ENCODE measurements at places on chromosomes 6 and 20.

DNA sequence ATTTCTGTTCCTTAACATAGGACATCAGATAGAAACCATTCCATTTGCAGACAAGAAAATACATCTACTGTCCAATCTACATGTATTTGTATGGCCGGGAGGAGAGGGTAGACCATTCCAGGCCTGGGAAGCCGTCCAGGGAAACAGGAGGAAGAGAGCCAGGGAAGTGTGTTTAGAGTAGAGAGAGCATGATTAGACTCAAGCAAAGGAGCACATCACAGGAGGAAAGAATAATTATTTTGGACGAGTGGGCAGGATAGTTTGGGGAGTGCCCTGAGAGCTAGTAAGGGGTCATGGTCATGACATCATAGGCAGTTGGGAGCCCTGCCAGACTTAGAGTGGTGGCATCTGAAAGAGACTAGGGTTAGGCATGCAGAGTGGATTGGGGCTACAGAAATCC, 250.0 kb downstream of the HIVEP2 start:
- no peak for DNase-seq

DNA sequence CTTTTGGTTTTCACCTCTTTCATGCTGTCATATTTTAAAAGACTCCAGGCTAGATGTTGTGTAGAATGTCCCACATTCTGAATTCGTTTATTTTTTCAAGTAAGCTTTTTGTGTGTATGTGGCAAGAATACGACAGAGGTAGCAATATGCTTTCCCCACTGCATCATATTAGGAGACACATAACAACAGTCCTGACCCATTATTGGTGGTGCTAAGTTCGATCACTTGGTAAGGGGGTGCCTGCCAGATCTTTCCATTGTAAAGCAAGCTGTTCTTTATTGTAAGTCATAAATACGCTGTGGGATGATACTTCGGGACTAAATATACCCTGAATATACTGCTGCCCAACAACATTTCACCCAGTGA, 588 bp upstream of the NCOA3 start:
- no peak for DNase-seq

GRCh38 chr20:35491823-35492222, 36.4 kb downstream of the CEP250 start:
- no peak for DNase-seq

DNA sequence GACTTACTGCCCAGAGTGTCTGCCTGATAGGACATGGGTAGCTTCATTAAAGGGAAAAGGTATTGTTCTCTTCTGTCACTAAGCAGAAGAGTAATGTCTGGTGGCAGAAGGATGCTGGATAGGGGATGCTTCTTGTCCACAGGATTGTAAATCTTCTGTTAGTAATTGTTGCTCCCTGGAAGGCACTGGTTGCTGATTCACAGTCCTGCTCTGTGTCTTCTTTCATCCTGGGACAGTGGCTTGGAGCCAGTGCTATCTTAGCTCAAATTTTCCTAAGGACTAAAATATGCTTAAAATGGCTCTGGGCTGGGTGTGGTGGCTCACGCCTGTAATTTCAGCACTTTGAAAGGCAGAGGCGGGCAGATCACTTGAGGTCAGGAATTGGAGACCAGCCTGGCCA, 48.0 kb downstream of the SYTL3 start:
- no peak for DNase-seq

- no peak for DNase-seq
Measured at GRCh38 chr6:42694586-42694985, 27.8 kb downstream of the PRPH2 start.

DNA sequence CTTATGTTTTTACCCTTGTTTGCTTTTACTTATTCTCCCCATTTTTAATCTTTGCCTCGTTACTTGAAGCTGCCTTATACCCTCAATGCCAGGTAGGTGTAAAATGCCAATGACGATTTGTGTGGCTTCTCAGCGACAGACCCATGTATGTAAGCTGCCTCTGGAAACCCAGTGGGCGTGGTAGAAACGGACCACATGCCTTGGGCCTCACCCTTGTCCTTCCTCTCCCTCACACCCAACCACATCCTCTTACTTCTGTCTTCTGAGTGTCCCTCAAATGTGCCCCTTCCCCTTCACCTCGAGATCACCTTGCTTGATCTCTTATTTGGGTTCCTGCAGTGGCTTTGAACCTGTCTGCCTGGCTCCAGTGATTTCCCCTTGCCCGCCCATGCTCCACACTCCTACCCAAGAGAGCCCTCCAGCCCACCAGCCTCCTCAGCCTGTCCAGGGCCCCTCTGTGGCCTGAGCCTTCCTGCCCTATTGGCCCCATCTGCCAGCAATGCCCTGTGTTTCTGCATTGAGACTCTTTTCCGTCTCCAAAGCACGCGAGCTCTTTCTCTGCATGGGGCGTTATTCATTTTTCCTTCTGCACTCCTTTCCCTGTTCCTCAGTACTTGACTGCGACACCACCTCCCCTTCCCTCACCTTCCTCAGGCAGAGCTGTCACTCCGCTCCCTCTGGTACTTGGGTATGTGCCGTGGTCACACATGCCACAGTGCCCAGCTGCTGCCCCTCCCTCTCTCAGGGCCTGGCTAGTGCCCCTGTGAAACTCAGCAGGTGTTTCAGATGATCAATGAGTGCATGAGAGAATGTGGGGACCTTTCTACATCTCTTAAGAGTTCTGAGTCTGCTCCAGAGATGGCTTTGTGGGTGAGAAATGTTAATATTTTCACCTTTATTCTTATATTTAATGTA, 115.4 kb downstream of the SLX4IP start:
- no peak for DNase-seq

DNA sequence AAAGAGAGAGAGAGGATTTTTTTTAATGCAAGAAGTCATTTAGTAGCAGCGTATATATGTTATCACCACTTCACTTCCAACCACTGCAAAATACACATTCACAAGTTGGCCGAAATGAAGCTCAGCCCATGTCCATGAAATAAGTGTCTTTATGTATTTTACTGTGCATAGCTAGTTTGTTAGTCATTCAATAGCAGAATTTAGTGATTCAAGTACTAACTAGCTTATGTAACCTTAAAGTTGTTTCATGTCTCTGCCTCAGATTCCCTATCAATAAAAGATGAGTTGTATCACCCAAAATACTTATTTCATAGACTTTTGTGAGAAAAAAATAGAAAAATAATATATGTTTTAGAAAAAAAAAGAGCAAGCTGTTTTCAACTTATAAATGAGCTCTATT, 153.7 kb upstream of the PRDM1 start:
- no peak for DNase-seq

GRCh38 chr6:170097505-170098427, 193.1 kb downstream of the DLL1 start:
- DNase-seq = no peak

DNA sequence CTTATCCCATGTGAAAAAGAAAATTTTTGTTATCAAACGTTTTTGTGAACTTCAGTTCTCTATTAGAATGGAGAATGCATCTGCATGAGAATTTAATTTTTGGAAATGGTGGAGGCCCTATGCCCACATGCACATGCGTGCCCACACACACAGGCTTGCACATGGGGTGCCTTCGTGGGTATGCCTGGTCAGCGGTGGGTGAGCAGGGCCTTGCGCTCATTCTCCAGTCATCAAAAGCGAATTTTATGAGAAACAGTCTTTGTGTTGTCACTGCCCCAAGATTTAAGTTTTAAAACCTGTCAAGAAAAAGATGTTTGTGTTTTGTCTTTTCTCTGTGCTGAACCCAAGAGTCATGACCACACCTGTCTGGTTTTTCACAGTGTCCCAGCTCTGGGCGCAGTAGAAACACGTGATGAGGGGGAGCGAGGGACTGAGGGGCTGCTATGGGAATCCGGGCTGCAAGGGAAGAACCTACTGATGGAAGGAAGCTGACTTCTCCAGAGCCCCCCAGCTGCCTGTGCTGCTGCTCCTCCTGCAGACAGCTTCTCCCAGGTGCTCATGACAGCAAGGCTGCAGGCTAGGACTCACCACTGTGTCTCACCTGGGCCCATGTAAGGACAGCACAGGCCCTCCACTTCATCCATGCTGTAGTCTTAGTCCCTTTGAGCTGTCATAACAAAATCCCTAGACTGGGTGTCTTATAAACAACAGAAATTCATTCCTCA, 153.6 kb downstream of the SYCP2 start:
- no peak for DNase-seq

GRCh38 chr6:73644941-73645591, 8.7 kb downstream of the SLC17A5 start:
- DNase-seq = no peak

DNA sequence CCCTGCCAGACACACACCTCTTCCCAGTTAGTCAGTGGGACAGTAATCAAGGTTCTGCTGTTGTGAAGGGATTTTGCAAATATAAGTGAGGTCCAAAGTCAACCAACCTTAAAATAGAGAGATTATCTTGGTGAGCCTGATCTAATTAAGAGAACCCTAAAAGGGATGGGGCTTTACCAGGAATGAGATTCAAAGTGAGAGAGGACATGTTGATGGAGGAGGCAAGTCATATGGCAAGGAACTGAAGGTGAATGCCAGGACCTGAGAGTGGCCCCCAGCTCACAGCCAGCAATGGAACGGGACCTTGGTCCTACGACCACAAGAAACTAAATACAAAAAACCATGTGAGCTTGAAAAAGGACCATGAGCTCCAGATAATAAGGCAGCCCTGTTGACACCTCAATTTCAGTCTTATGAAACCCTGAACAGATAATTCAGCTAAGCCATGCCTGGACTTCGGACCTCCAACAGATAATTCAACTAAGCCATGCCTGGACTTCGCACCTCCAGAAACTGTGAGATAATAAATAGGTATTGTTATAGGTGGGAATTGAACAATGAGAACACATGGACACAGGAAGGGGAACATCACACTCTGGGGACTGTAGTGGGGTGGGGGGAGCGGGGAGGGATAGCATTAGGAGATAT, 253.4 kb downstream of the GMPR start:
- no peak for DNase-seq

DNA sequence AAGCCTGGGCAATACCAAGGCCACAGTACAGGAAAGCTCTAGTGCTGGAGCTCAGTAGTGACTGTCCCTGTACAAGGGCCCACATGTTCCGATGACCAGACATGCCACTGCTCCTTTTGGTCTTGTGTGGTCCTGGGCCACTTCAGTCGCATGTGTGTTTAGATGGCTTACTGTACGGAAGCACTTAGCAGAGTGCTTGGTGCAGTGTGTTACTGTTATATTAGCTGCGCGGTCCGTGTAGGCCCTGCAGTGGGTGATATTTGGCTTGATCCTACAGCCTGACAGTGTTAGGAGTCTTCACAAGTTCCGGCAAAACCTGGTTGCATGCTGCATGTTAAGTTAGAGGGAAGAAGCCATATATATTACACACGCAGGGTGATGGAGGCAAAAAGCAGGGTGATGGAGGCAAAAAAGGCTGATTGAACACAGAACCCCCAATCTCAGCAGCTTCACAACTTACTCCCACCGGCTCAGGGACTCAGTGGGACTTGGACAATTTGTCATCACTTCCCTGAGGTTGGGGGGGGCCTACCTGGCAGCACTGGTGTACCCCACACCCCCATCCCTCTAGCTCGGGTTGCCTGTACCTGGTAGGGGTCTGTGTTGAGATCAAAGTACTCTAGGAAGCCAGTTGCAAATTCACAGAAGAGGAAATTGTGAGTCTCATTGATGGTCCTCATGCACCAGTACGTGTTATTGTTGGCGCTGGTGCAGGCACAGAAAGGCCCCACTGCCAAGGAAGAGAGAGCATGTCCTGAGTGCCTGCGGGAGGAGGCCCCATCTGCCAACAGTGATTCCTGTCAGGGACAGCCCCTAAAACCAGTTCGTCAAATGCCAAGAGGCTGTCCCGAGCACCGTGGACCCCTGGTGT, 122.6 kb downstream of the SULF2 start:
- no peak for DNase-seq

- no peak for DNase-seq
Measured at GRCh38 chr6:31498748-31499147, 803 bp downstream of the MICB start.

DNA sequence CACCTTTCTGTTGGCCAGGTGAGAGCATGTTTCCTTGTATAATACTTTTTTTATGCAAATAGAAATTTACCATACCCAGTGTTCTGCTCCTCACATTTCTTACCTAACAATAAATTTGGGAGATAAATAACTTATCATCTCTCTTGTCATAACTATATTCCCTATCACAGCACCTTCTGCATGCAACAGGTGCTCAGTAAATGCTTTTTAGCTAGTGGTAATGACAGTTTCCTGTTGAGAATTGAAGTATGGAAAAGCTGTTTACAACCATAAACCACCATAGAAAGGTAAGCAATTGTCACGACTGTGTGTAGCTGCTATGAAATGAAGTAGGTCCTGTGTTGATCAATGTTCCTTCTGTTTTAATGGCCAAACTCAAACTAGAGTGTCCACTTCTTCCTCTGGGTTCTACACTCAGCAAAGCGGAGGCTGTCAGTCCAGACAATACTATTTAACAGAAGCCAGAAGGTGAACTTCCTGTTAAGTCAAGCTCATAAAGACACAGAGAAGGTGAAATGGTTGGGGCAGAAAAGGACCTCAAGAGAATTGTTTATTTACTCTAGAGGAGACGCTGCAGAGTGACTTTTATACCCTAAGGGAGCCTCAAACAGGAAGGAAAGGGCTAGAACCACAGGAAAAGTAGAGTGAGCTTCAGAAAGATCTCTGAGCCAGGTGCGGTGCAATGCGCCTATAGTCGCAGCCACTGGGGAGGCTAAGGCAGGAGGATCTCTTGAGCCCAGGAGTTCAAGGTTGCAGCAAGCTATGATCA, 84.0 kb upstream of the SLC22A16 start:
- DNase-seq = no peak

- DNase-seq = no peak
Measured at GRCh38 chr6:54706844-54707605, 139.5 kb upstream of the FAM83B start.

- no peak for DNase-seq
Measured at GRCh38 chr6:88376768-88377387, 210.7 kb upstream of the CNR1 start.

DNA sequence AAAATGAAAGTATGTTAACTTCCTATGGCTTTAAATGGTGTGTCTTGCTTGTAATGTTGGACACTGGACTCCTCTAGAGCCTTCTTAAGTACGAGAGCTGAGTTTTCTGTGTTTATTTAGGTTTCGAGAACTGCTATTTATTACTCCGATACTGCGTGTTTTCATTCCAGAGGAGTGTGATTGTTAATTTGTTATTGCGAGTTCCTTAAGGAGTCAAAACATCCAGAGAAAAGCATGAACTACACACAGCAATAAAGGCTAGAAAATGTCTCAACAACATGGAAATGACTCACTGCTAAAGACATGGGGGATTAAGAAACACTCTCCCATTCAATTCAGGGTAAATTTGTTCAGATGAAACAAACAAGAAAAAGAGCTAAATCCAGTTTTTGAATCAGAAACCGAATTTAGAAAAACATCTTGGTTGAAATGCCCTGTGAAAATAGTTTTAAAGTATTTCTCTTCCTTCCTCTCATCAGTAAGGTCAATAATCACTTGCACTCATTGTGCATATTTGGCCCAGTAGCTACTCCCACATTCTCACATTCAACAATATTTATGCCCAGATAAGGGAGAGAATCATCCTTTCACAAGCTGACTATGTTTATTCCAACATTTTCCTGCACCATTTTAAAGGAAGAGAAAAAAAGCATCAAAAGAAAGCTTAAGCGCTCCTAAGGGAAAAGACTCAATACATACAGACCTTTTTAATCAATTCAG, 36.0 kb downstream of the ATXN1 start:
- DNase-seq = no peak

- DNase-seq = no peak
Measured at GRCh38 chr6:135637701-135638100, 140.2 kb upstream of the AHI1 start.

Data from NCI-H1930 (cell line).